ENCODE measurements at places on chromosomes 3 and 15.

- no peak for DNase-seq
Observed at GRCh38 chr3:9496893-9497292, 56.7 kb downstream of the LHFPL4 start.

- DNase-seq: no peak
Observed at GRCh38 chr3:9230596-9230995, 18.9 kb downstream of the SRGAP3 start.

- DNase-seq: no peak
Observed at GRCh38 chr3:172106989-172107388, 67.6 kb downstream of the FNDC3B start.

- DNase-seq: no peak
Observed at GRCh38 chr3:143150071-143150470, 30.5 kb downstream of the CHST2 start.

DNA sequence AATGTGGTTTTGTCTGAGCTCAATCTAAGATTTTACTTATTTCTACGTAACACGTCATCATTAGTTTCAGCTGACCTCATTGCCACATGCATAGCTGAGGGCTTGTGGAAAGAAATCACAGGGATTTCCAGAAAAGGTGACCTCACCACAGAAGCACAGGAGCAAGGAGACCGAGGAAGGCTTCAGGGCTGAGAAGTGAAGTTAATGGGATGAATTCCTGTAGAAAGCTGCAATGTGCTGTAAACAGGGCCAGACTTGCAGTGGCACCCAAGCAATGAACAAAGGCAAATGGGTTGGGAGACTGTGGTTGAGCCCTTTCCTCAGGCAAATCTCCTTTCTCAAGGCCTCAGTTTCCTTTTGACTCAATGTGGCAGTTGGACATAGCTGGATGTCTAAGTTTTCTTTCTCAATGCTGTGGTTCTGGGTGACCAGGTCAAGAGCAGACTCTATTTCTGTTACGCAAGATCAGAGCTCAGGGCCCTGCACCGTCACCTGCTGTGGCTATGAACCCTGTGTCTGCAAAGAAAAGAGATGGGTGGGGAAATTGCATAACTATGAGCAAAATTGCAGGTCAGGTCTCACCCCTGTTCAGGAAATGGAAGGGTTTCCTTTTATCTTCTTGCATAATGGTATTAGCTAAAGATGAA, 252.2 kb upstream of the TBL1XR1 start:
- peak; percentile 83 for DNase-seq

DNA sequence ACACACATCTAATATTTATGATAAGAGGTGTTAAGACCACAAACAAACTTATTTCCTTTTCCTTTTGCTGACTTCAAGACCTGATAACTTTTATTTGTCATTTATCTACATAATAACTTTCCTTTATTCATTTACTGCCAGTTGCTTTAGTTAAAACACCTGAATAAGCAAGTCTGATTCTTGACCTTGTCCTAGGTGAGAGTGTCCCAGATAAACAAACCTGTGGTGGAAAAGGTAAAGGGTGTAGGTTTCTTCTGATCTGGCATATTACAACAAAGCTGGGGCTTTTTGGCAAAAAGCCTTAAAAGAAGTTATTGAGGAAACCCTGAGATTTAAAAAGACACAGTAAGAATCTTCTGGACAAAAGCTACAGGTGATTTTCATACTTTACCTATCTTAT, 191.5 kb downstream of the ZBBX start:
- no peak for DNase-seq

All from RWPE2 (cell line).